HCT116 (cell line): ENCODE measurements at places on chromosomes 5 and 9.

DNA sequence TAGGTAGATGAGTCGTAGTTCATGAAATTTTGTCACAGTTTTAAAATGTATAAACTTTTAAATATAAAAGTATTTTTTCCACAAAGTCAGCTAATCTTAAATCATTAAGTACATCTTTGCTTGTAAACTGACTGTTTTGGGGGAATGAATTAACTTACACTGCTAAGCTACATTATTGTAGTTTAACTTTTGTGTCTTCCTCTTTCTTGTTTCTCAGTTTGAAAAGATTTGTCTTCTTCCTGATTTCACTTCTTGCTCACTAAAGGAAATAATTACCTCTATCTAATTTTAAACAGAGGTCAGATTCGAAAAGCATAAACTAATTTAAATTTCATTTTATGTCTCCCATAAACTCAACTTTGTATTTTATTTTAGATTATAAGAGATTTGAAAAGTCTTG is 5.7 kb downstream of the NIPSNAP3B start:
- H3K27me3 ChIP-seq: no peaks in the 10 kb centered on the region
- no peak overlapping the region for H3K4me3 ChIP-seq
- no peaks in the 10 kb centered on the region for H3K36me3 ChIP-seq
- no peak for DNase-seq

DNA sequence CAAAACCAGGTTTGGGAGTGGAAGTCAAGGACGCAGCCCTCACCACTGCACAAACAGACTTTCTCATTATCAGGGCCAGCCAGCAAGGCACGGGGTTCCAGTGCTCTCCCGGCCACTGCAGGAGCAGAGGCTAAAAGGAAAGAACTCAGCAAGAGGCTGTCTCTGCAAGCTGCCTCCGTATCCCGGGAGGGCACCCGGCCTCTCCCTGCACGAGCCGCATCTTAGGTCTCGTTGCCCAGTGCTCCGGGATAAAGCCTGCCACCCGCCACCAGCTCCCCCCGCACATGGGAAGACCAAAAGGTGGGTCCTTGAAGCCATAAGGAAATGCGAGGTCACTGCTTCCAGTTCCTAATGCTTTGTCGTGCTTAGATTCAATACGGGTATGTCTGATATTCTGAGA is 117.2 kb upstream of the SARDH start:
- H3K27me3 ChIP-seq: no peaks in the 10 kb centered on the region
- H3K36me3 ChIP-seq: no peaks in the 10 kb centered on the region
- no peak overlapping the region for H3K27ac ChIP-seq

DNA sequence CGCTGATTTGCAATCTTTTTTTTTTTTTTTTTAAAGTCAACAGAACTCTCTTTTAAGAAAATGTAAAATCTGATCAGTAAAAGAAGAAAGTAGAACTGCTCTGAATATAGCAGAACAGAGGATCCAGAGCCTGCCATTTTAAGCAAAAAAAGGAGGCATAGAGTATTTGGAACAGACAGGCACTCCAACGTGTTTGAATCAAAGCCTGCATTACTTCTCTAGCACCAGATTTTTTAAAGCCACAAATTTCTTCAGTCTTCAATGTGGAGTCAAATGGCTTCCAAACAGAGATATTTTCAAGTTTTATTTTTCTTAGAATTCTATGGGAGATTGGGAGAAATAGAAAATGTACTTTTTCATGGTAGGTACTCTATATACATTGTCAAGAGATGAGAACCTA is 5.1 kb downstream of the PAIP1 start:
- no peak for DNase-seq
- H3K36me3 ChIP-seq: peaks cover 20% of the 10 kb centered on the region; the same call in 1 of the 2 replicates
- no peaks in the 10 kb centered on the region for H3K27me3 ChIP-seq
- no peak overlapping the region for H3K27ac ChIP-seq
- H3K4me3 ChIP-seq: no peak overlapping the region

DNA sequence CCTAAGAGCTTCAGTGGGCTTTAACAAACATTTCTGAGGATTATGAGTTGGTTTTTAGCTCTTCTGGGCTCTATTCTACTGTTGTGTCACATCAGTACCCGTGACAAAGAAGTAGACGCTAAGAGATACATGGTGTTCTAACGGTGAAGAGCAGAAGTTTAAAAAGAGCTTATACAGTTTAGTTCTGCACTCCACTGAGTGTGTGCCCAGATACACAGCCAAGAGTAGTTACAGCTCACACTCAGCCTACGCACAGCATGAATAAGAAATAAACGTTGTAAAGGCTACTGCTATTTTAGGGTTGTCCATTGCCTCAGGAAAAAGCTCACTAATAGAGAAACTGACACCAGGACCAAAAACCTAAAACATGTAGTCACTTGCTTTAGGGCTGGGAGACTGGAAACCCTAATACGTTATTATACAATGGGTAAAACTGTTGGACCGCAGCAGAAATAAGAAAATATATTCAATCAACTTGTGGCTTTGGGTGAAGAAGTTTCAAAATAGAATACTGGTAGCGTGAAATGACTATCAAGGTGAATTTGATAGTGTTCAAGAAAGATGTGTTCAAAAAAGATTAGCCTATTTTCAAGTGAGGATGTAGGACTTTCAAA is 34.7 kb downstream of the PSIP1 start:
- no peak for DNase-seq
- H3K27ac ChIP-seq: no peak overlapping the region
- H3K27me3 ChIP-seq: no peaks in the 10 kb centered on the region

DNA sequence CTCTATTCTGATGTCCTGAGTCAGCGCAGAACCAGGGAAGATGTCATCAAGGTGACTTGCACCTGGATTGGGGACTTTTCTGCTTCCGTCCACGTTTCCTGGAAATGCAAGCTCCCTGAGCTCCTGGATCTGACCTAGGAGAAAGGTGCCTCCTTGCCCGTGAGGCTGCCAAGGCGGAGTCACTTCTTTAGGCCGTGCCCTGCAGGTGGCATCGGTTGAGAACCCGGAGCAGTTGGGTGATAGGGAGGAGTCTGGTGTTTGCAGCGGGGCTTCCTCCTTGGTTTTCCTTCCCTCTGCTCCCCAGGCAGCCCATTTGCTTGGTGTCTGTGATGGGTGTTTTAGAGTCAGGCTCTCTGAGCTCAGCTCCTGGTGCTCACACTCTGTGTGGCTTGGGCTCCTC is 15.2 kb downstream of the NANS start:
- H3K27me3 ChIP-seq: no peaks in the 10 kb centered on the region
- no peak for DNase-seq

GRCh38 chr5:68722357-68722756 is 371.5 kb upstream of the SLC30A5 start:
- DNase-seq: no peak
- H3K27ac ChIP-seq: no peak overlapping the region
- no peaks in the 10 kb centered on the region for H3K27me3 ChIP-seq
- H3K36me3 ChIP-seq: no peaks in the 10 kb centered on the region
- no peaks in the 10 kb centered on the region for H3K4me1 ChIP-seq
- H3K4me3 ChIP-seq: no peak overlapping the region

DNA sequence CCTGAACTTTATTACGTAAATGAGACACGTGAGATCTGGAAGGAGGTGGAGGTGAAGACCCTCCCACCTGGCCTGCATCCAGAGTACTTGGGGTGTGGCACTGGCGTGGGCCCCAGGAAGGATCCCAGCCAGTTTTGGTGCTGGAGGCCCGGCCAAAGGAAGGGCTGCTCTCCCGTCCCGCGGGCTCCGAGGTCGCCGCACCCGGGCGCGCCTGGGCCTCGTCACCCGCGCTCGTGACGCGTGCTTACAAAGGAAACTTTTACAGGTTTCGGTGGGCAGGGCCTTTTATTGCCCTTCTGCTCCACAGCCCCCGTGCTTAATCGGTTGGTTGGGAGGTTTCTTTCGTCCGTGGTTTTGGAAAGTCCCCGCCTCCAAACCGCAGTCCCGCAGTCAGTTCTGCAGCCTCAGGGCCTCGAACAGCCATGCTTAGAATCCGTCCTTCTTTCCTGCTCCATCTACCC is 29.2 kb downstream of the CDKN2A start:
- no peak overlapping the region for H3K4me3 ChIP-seq
- H3K27ac ChIP-seq: no peak overlapping the region
- peaks cover 6% of the 10 kb centered on the region; the same call in 1 of the 2 replicates for H3K36me3 ChIP-seq
- DNase-seq: no peak
- H3K27me3 ChIP-seq: no peaks in the 10 kb centered on the region
